ENCODE measurements at places on chromosomes 5 and 9.
A peak's percentile ranks its signal among the peaks of the same experiment; 100 is the strongest.

GRCh38 chr9:136728080-136728547 lies 14.6 kb downstream of the LCN10 start:
- DNase-seq = peak; percentile 92

- DNase-seq = no peak
Observed at GRCh38 chr5:150061538-150061995, 24.8 kb downstream of the CSF1R start.

GRCh38 chr9:112486221-112487007 lies at the start of gene KIAA1958:
TSS of gene KIAA1958 (plus strand) at chr9:112486827. CDS start at chr9:112574081, 87,254 bp downstream.
- peak; percentile 88 for DNase-seq

DNA sequence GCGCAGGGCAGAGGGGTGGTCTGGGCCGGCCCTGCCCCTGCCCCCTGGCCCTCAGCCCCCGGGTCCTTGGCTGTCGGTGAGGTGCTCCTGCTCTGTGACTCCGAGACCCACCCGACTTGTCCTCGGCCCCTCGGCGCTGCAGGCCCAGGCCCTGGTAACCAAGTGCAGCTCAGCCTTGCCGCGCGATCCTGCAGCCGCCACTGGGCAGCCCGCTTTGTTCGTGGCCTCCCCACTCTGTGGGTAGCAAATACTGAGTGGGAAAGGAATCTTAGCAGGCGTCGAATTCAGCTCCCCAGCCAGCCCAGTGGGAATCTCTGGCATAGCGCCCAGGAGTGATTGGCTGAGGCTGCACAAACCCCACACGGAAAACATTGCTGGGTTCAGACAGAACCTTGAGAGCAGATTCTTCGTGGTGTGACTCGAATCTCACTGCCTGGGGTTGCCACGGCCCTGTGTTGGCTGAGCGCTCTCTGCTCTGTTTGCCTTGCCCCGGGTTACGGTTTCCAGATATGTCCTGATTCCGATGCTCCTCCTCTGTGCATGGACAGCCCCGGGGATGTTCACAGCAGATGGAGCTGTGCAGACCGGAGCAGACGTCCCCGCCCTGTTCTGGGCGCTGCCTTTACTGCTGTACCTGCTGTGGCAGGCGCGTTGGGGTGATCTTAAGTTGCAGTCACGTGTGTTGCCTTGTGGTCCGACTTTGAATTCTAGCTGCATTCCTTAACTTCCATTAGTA lies 13.4 kb upstream of the EXOC3 start:
- no peak for DNase-seq

GRCh38 chr5:156824800-156825199 lies 25.3 kb upstream of the PPP1R2B start:
- no peak for DNase-seq

- no peak for DNase-seq
Observed at GRCh38 chr5:128422612-128423011, 115.4 kb downstream of the FBN2 start.

- DNase-seq = no peak
Observed at GRCh38 chr9:26782899-26783298, 109.7 kb downstream of the CAAP1 start.

DNA sequence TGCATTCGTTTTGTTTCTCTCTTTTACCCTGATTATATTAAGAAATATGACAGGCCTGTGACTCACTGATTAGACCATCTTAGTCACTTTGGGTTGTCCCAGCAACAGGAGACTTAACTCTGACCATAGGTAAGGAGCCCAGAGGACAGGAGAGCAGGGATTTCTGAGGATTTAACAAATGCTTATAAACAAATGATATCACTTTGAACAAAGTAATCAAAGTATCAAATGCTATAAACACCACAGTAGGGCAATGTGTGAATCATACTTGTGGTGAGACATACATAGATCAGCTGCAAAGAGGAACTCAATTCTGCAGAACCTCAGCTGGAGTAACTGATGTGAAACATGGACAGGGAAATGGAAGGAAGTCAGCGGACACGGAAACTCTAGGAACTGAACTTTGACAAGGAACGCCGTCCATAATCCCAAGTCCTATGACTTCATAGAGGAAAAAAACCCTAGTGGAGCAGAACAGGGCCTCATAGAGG lies 190.6 kb upstream of the MSX2 start:
- no peak for DNase-seq

- peak; percentile 29 for DNase-seq
Observed at GRCh38 chr9:123996731-123997421, 14.7 kb upstream of the LHX2 start.

DNA sequence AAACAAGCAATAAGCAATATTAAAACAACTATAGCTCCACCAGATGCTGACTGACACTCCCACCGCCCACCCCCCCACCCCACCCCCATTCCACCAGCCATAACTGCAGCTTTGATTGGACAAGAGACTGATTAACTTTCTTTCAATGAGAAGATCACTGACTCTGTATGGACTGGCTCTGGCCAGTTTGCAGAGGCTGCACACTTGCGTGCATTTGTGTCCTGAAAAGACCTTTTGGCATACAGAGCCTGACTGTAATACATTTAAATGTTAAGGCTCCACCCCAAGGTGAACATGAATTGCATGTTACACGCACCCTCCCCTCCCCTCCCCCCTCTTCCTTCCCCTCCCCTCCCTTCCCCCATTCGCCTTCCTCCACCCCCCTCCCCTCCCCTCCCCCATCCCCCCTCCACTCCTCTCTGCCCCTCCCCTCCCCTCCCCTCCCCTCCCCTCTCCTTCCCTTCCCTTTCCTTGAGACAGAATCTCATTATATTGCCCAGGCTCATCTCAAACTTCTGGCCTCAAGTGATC lies 31.1 kb downstream of the FGD3 start:
- no peak for DNase-seq

DNA sequence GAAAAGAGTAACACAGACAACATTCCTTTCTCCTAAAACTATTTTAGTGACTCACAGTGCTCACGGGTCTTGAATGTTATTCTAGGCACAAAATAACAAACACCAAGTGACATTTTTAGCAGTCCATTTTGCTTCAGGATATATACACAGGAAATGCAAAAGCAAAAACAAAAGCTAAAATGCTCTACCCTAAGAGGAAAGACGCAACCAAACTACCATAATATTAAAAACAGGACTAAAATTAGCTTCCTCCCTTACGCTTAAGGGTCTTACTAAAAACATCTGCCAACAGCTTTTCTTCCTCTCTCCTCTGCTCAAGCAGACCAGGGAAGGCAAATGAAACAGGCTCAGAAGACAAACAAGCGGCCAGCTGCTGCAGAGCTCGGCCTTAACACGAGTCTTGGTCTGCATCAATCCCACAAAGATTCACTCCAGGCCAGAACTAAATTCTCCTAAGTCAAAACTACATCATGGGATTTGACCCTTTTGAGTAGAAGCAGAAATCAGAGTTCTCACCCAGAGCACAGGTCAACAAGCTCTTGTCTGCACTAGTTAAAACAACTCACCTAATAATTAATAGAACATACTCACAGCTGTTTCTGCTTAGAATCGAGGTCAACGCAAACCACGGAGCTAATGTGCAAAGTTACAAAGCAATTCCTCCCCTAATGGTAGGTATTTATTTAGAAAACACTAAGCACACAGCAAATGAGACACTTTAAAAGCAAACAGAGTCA lies 62.3 kb downstream of the RAPGEF1 start:
- no peak for DNase-seq

DNA sequence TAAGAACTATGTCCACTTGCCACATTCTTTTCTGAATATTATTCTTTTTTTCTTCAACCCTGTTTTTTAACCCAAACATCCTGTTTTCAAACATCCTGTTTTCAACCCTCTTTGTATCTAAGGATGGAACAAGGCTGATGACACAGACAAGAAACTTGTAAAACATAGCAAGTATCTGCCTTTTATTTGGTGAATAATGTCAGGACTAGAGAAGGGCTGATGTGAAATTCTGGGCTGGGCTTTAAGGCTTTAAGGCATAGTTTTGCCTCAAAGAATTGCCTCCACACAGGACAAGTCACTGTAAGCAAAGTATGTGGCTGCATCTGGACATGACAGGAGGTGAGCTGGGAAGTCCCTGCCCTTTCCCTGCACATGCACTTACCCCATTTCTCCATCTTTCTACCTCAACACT lies 42.5 kb upstream of the RIC1 start:
- peak; percentile 45 for DNase-seq

GRCh38 chr9:91966503-91966902 lies 16.5 kb upstream of the ROR2 start:
- no peak for DNase-seq

DNA sequence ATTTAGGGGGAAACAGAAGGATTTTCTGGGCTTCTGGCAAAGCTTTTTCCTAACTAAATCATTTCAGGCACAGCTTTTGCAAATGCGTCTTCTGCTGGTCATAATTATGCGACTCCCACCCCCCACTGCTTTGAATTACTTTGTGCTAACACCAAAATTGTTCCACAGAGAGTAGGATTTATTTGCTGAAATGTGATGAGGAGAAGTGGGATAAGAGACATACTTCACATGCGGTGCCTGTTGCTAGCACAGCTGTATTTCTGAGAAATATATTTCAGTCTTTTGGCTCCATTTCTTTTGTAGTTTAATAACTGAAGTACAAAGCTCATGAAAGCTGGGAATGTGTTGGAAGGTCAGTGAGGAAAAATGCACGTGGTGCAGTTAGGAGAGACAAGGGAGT lies 83.2 kb upstream of the TAS2R1 start:
- no peak for DNase-seq

DNA sequence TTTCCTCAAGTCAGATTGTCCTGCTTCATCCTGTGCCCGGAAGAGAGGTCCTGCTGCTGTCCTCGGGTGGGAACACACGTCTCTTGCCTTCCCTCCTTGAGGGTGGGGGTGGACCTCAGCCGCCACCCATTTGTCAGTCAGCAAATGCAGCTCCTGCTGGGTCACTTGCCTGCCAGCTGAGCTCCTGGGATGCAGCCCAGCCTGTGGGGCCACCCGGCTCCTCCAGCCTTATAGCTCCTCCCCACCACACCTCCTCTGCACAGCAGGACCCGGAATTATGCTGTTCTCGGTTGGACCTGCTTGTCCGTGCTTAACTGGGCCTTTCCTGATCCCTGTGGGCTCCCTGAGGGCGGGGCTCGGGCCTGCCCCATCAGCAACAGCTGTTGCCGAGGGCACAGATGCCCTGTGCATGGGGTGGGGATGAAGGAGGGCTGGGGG lies 52.7 kb downstream of the RXRA start:
- no peak for DNase-seq

DNA sequence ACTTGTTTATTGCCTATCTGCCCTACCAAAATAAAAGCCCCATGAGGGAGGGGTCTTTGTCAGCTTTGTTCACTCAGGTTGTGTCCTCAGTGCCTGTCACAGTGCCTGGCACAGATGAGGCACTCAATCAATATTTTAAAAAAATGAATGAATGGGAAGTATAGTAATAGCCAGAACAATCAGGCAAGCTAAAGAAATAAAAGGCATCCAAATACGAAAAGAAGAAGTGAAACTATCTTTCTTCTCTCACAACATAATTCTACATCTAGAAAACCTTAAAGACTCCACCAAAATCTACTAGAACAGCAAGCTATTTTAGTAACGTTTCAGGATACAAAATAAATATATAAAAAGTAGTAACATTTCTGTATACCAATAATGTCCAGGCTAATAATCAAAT lies 37.8 kb upstream of the C5orf63 start:
- DNase-seq = no peak

DNA sequence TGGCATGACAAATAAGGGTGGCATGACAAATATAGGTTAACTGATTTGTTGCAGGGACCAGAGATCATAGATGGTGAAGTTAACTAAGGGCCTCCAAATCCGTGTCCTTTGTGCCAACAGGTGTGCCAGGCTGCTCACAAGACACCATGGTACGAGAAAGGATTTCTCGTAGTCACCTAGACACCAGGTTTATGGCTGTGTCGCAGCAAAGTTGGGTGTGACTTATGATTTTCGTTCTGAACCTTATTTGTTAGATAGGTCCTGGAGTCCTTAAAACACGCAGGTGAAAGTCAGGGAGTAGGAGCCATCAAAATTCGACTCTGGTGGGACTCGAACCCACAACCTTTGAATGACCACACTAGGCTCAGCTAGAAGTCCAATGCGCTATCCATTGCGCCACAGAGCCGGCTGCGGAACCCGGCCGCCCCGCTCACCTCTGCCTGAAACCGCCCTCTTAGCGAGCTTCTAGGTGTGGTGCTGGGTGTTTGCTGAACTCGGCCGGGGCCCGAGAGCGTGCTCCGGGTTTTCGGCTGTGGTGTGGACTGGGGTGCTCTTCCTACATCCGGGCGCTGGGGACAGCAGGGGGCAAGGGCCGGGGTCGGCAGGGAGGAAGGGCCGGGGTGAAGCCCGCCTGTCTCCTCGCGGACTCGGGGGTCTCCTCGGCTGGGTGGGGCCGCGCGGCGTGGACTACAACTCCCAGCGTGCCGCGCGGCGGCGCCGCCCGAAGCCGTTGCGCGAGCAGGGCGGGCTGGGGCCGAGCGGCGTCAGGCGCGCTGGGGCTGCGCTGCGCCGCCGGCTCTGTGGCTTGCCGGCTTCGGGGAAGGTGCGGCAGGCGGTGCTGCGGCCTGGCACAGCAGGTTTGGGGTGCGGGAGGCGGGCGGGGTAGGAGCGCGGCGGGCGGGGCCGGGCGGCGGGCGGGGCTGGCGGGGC lies at the start of gene SLC27A4:
Gene SLC27A4 (plus strand): TSS at position 767 of the 930 bp plus-strand sequence. CDS start 2,606 bp downstream, outside the sequence.
- DNase-seq = peak; percentile 85

- no peak for DNase-seq
Observed at GRCh38 chr9:5578018-5578697, 50.7 kb upstream of the RIC1 start.

DNA sequence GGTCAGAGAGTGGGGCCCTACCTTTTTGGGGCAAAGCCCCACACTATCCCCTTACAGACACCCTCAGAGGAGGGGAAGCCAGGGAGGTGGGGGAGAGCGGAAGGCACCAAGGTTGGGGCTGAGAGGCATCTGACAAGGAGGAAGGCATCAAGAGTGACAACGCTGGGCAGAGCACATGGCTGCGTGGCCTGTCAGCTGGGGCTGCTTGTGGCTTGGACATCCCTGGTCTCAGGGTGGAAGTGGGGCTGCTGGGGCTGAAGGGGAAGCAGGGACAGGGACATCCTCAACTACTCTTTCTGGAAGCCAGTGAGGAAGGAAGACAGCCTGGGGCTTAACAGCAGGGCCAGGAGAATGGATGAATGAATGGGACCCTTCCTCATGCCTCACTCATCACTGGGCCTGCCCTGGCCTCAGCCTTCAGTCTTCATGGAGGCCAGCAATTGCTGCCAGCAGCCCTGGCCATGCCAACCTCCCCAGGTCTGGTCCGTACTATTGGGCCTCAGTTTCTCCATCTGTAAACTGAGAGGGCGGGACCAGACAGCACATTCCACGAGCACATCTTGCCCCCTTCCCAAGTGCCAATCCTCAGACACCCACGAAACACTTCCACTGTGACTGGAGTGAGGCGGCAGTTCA lies 993 bp upstream of the RALGDS start:
- no peak for DNase-seq

Data from CD4-positive, alpha-beta T cell treated with Interleukin-4 for 1 hour (primary cell).